Cardiac muscle cell (in vitro differentiated cells and primary cell): ENCODE measurements at places on chromosomes 6 and 20. TPM values are rescaled to one million over a fixed set of nuclear protein-coding genes. Genes with fewer than 3 reads are reported as not detected.

Gene PYGB
- total RNA-seq: 243 and 268 TPM in 2 replicates

Gene CST4
- not detected in 2 replicates for total RNA-seq

Gene TCFL5
- 5.4 and 6.6 TPM in 2 replicates for total RNA-seq

Gene VSX1
- not detected in 2 replicates for total RNA-seq

Gene PRSS16
- 4.4 and 9.9 TPM in 2 replicates for total RNA-seq

Gene GPSM3
- 16.7 and 18.0 TPM in 2 replicates for total RNA-seq
